Activated CD4-positive, alpha-beta T cell treated with anti-CD3 and anti-CD28 coated beads, Interleukin-2, amount 50 U/mL, for 24 hours (primary cell): ENCODE measurements at places on chromosomes 12 and 14.

DNA sequence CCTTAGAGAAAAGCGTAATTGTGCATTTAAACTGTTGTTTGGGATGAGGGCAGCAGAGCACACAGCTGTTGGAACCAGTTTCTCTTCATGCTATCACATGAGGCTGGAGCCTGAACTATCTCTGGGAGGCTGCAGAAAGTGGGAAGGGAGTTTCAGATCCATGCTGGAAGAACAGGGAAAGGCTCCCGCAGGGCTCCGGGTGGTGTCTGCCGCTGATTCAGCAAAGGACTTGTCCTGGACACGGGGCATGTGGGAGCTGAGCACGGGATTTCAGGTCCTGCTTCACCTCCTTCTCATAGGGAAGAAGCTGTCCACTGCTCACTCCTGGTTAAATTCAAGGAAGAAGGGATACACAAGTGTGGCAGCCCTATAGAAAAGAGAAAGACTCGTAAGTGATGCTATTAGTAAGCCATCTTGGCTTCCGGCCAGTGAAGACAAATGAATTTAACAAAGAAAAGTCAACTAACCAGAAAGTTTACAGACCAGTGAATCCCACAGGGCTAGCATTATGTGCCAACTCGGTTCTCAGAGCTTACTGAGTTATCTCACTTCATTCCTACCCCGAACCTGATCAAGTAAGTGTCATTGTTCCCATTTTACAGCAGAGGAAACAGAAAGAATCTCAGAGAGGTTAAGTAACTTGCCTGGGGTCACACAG is 6.7 kb upstream of the FZD10 start:
- no peak for DNase-seq

- DNase-seq = no peak
Observed at GRCh38 chr12:3035171-3035570, 42.0 kb upstream of the TSPAN9 start.

- DNase-seq = no peak
Observed at GRCh38 chr12:19186722-19187661, 57.5 kb downstream of the PLEKHA5 start.

GRCh38 chr12:93570552-93571364 is 1.7 kb upstream of the SOCS2 start:
- peak; percentile 87 for DNase-seq

DNA sequence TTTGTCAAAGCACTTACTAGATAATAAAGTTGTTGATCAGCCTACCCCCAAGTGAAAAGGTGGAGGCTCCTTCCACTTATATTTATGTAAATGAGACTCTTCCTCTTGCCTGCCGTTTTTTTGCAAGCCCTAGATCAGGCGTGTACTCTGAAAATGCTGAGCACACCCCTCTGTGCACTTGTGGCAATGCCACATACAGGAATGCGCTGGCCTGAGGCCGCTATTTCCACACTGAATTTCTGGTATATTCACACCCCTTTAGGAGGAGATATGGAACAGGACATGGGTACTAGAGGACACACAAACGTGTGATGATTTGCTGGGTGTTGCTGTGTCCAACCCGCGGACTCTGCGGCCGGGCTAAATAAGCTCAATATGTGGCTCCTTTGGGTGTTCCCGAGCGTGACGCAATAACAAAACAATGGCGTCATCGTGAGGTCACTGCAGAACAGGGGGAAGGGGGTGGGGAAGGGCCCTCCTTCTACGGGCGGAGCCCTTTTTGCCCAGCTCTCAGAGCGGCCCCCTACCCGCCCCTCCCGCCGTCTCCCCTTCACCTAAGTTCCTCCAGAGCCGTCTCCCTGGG is 554 bp upstream of the TSPAN31 start:
- peak; percentile 69 for DNase-seq

DNA sequence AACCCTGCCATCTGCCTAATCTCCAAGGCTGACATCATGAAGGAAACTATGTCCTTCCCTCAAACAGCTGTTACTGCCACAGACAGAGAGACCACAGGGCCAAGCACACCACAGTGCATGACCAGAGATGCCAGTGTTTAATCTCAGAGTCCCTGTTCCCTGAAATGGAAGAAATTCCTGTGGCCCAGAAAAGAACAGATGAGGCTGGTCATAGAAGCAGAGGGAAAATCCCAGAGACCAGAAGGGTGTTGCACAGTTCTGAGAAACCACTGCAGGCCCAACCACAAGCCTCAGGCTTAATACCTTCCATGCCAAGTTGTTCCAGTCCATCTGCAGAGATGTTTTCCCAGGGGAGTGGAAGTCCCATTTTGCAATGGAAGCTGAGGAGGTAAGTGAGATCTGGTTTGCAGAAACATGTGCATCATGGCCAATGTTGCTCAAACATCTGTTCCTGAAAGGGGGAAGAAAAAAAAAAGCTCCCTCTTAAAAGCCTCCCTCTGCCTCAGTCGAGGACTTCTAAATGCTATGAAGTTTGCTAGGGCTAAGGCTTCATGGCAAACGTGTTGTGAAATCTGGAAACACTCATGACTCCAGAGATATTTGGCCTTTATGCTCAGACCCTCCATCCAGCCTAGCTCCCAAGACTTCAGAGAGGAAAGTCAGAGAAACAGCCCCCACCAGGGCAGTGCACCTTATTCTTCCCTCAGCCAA is 98.6 kb downstream of the SCARB1 start:
- no peak for DNase-seq

GRCh38 chr12:2687058-2687457 is 107.7 kb upstream of the FKBP4 start:
- DNase-seq = no peak

DNA sequence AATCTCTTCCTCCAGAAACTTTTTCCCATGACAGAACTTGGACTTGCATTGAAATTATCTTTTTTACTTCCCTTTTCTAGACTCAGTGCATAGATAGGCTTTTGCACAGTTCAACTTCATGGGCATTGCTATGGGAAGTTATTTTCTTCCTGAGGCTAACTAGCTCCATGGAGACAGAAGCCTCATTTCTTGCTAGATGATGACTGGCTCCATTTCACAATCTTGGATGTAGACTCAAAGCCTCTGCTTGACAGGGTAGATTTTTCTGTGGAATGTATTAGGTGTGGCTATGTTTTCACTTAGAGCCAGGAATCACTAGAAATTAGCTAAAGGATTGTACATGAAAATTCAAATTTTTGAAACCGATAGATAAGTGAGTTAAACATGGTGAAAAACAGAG is 884.1 kb upstream of the MGAT4C start:
- DNase-seq = no peak

DNA sequence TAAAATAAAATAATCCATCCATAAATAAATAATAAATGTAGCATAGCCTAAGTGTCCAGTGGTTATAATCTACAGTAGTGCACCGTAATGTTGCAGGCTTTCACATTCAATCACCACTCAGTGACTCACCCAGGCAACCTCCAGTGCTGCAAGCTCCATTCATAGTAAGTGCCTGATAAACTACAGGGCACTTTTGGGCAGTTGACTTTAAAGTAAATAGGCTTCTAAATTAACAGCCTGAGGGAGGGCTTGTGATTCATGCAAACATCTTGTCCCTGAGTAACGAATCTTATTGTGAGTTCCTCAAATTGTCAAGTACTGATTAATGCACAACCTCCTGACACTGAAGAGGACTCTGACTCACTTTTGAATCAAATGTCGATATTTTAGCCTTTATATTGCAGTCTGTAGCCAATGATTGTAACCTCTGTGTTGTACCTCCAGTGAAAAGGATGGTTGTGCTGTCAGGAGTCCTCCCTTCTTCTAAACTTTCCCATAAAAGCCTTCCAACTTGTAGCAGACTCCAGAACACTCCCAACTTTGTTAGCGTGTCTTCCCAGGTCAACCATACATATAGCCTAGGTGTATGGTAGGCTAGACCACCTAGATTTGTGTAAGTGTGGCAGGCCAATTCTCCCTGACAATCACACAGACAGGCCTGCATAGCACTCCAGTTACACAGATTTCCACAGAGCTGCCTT is 55.0 kb upstream of the BICD1 start:
- no peak for DNase-seq

- no peak for DNase-seq
Observed at GRCh38 chr12:31644536-31644935, 15.0 kb upstream of the ETFBKMT start.

- no peak for DNase-seq
Observed at GRCh38 chr12:19105463-19105862, 24.1 kb upstream of the PLEKHA5 start.

DNA sequence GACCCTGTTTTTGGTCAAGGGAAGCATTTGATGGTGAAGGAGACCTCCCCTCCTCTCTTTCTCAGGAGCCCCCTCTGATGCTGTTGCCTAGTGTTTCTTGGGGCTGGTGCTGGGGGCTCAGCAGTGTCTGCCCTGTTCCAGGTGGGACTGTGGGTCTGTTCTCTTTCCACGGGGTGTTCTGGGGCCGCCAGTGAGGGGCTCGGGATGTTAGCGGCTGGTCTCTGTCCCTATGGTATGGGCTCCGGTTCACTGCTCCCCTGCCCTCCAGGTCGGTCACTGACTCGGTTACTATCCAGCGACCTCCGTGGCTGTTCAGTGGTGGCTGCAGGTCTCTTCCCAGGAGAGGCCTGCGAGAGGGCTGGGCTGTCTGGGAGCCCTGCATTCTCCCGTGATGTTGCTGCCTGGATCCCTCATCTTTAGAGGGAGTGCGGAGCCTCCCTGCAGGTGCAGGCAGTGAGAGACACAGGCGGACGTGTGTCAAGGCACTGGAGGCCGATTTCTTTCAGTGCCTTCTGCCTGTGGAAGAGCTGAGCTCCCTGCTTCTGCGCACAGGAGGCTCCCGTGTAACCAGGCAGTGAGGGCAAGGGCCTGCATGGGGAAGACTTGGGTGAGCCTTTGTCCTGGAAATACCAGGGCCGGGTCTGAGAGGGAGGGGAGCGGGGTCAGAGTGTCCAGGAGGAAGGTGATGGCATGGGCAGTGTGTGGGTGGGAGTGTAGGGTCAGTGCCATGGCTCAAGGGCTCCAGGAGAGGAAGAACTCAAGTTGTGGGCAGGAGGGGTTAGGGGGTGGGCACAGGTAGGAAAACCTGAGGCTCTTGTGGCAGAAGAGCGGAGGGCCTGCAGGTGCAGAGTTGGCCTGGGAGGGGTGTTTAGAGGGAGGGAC is 362.6 kb downstream of the TMEM121 start:
- no peak for DNase-seq

DNA sequence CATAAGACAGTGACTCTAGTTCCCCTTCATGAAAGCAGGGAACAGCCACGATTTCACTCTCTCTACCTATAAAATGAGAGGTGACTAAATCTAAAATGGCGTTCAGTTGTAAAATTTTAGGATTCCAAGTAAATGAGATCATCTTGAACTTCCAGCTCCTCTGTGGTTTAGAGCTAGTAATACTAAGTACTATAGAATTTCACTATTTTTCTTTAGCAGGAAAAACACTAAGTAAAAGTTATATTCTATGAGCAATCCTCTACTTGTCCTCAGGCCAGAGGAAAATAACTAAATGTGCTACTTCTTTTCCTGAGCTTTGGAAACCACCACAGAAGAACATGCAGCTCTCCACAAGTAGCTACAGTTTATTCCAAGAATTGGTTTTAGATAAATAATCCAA is 55.6 kb downstream of the NIN start:
- DNase-seq = no peak

DNA sequence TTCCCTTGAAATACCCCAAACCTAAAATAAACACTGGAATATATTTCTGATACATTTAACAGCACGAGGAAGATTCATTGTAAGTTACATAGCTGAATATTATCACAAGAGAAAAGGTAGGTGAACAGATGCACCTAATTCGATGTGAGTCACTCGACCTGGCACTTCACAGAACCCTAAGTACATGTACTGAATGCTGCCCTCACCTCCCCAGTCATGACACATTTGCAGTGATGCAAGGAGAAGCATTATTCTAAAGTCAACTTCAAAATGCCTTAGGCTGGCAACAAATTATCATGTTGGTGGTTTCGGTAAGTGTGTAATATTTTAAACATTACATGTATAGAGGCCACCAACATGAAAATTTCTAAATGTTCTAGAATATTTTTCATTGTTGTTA is 35.2 kb upstream of the TMTC2 start:
- DNase-seq = no peak

- no peak for DNase-seq
Observed at GRCh38 chr12:47207829-47208248, 128.1 kb upstream of the AMIGO2 start.

DNA sequence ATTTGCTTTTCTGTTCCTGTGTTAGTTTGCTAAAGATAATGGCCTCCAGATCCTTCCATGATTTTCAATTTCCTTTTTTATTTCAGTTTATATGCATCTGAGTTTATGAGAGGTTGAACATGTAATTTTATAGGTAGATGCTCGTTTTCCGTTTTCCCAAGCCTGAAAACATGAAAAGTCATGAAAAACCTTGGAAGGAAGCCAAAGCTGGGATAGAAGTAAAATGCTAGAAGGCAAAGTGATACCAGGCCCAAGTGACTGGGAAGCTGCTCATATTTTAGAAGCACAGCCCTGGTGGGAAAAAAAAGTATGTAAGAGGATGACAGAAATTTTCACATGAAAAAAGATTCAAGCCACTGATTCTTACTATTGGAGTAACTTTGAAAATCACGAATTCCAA is 290.8 kb downstream of the PRKD1 start:
- no peak for DNase-seq

DNA sequence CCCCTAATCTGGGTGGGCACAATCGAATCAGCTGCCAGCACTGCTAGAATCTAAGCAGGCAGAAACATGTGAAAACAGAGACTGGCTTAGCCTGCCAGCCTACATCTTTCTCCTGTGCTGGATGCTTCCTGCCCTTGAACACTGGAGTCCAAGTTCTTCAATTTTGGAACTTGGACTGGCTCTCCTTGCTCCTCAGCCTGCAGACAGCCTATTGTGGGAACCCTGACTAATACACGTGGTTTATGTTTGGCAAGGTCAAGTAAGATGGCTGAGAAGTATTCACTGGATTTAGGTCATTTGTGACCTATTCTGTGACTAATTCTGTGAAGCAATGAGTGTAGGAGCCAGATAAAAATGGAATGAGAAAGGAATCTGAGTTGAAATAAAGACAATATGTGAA is 11.0 kb downstream of the GPR135 start:
- no peak for DNase-seq

- DNase-seq = no peak
Observed at GRCh38 chr12:92193063-92193462, 47.4 kb upstream of the BTG1 start.

DNA sequence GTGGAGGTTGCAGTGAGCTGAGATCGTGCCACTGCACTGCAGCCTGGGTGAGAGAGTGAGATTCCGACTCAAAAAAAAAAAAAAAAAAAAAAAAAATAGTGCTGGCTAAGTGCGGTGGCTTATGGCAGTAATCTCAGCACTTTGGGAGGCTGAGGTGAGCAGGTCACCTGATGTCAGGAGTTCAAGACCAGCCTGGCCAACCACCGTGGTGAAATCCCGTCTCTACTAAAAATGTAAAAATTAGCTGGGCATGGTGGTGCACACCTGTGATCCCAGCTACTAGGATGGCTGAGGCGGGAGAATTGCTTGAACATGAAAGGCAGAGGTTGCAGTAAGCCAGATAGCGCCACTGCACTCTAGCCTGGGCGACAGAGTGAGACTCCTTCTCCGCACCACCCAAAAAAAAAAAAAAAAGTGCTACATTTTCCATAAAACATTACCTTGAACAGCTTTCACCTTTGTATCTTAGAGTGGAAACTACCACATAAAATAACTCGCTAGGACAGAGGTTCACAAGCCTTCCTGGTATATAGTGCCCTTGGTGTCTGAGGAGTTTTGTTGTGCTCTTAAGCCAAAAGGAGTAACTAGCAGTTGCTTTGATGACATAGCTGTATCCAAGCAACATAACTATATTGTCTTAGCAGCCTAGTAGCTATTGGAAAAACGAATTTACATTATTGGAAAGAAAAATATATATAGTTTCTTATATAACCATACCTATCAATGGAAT is 11.1 kb downstream of the PTGES3 start:
- DNase-seq = no peak
